ENCODE measurements at places on chromosomes 4 and X.

GRCh38 chr4:55184600-55185523 lies 59.5 kb upstream of the KDR start:
- peak; percentile 5 for DNase-seq

- no peak for DNase-seq
These were observed 44.0 kb upstream of the MXD4 start for GRCh38 chr4:2305766-2306501.

GRCh38 chr4:138405934-138406567 lies 163.9 kb upstream of the SLC7A11 start:
- DNase-seq, result no peak

DNA sequence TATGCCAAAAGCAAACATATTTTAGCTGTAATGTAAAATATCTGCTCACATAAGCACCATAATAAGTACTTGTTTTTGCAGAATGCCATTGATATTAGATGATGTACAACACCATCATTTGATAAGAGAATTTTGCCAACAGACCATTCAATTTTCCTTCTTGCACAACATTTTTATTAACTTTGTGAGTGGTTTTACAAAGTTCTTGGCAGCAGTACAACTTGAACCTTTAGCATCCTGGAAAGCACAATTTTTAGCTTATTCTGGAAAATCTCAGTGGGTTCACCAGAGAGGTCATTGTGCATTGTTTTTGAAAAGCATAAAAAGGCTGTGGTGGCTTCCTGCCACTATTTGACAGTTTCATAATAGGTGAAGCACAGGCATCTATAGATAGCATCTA lies 26.4 kb upstream of the REPS2 start:
- DNase-seq, result no peak

DNA sequence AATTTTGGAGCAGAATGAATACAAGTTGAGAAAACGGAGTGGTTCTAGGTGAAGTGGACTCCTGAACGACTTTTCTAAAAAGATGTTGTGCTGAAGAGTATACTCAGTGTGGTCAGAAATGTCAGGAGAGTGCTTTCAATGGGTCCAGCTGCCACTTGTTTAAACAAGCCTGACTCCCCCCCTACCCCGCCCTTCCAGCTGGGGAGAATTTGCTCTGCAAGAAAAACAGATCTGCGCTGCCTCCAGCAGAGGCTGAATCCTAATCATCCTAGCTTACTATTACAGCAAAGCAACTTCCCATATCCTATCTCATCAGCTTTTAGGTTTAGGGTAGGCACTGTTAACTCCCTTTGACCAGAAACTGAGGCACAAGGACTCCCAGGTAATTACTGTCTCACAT lies 1.9 kb downstream of the MAP3K15 start:
- DNase-seq, result no peak

GRCh38 chr4:7813674-7814073 lies 126.0 kb downstream of the AFAP1 start:
- DNase-seq, result peak; percentile 27

GRCh38 chr4:140707325-140707724 lies 48.9 kb downstream of the TBC1D9 start:
- DNase-seq, result no peak
